Bladder microvascular endothelial cell (primary cell): ENCODE measurements at places on chromosomes 1 and 21. TPM values are rescaled to one million over a fixed set of nuclear protein-coding genes. Genes with fewer than 3 reads are reported as not detected.

The S100A7 gene
- total RNA-seq, result not detected in 2 replicates

The MANEAL gene
- 0.32 and 1.6 TPM in 2 replicates for total RNA-seq

The OR2T2 gene
- total RNA-seq, result not detected in 2 replicates

The INKA2 gene
- 4.2 and 13.7 TPM in 2 replicates for total RNA-seq
